ENCODE measurements at places on chromosomes 16 and 17. TPM values are rescaled to one million over a fixed set of nuclear protein-coding genes. Genes with fewer than 3 reads are reported as not detected.

The KRT40 gene
- polyA plus RNA-seq: 0.03 TPM

- DNase-seq: no peak
Observed at GRCh38 chr16:54077050-54077821, 209.4 kb downstream of the IRX3 start.

The RNF135 gene
- 13.5 TPM for polyA plus RNA-seq

The TBKBP1 gene
- polyA plus RNA-seq: 5.6 TPM

DNA sequence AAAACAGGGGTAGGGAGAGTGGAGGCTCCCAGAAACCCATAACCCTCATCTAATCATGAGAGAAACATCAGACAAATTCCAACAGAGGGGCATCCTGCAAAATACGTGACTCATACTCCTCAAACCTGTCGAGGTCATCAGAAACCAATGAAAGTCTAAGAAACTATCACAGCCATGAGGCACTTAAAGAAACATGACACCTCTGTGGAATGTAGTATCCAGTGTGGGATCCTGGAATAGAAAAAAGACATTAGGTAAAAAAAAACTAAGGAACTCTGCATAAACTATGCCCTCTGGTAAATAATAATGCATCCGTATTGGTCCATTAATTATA is 16.4 kb downstream of the CDH5 start:
- DNase-seq: no peak

The MAPT gene
- 0.15 TPM for polyA plus RNA-seq

The ITGAD gene
- not detected for polyA plus RNA-seq

The KRT12 gene
- not detected for polyA plus RNA-seq

The PDPR gene
- 17.4 TPM for polyA plus RNA-seq

The UBALD2 gene
- 28.7 TPM for polyA plus RNA-seq

- no peak for DNase-seq
Observed at GRCh38 chr16:58384437-58385055, 7.7 kb upstream of the GINS3 start.

DNA sequence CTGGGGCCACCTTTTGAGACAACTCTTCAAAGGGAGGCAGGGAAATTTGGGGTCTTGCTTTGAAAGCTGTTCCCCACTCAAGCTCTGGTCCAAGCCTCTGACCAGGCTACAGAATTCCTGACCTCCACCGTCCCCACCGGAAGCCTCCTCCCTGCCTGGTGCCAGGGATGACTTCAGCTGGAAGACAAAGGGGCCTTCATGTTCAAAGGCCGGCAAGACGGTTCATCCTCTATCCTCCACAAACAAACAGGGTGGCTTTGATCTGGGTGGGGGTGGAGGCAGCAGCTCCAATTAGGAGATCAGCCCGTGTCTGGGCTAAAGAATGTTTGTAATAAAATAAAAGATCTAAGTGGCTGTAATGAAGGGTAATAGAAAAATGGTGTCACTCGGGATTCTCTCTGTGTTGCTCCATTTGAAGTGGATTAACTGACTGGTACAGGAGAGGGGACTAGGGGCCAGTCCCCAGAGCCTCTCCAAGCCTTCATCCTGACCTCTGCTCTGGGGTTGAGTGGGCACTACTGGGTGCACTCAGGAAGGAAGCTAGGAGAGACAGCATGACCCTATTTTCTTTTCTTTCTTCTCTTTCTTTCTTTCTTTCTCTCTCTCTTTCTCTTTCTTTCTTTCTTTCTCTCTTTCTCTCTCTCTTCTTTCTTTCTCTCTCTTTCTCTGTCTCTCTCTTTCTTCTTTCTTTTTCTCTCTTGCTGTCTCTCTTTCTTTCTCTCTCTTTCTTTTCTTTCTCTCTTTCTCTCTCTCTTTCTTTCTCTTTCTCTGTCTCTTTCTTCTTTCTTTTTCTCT is 27.5 kb upstream of the NKD1 start:
- no peak for DNase-seq

DNA sequence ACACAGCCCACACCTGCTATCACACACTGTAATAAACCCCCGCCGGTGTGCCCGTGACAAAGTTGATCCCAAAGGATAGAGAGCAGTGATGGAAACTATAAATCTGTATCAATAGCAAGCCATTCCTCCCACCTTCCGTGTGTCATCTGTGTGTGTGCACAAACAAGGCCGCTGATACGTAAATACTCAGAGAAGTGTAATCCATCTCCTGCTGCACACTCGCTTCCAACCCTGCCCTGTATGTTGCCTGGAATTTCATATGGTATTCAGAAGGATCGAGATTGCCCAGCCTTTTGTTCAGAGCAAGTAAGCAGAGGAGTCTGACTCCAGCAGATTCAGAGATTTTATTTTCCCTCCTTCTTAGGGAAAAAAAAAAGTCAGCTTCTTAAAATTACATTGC is 581.1 kb upstream of the ZFHX3 start:
- no peak for DNase-seq

GRCh38 chr17:36198831-36199465 is 2.4 kb upstream of the CCL3L1 start:
- no peak for DNase-seq
